Mesendoderm (in vitro differentiated cells): ENCODE measurements at places on chromosomes 1 and 21.

- no peak overlapping the region for H3K4me3 ChIP-seq
- no peak overlapping the region for H3K27ac ChIP-seq
- DNase-seq: no peak
- peaks cover 10% of the 10 kb centered on the region for H3K4me1 ChIP-seq
- H3K27me3 ChIP-seq: no peaks in the 10 kb centered on the region
Measured at GRCh38 chr21:38322311-38322950, 65.6 kb downstream of the KCNJ15 start.

- H3K27me3 ChIP-seq: no peaks in the 10 kb centered on the region
- no peak overlapping the region for H3K27ac ChIP-seq
- no peak for DNase-seq
- peaks cover 2% of the 10 kb centered on the region for H3K36me3 ChIP-seq
Measured at GRCh38 chr1:112605633-112606327, 13.2 kb downstream of the ST7L start.

DNA sequence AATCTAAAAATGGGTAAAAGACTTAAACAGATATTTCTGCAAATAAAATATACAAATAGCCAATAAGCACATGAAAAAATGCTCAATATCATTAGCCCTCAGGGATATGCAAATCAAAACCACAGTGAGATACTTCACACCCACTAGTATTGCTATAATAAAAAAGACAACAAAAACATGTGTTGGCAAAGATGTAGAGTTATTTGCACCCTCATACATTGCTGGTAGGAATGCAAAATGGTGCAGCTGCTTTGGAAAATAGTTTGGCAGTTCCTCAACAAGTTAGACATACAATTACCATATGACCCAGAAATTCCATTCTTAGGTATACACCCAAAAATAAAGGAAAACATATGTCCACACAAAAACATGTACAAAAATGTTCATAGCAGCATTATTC, 30.2 kb downstream of the ZZZ3 start:
- H3K27ac ChIP-seq: no peak overlapping the region
- no peaks in the 10 kb centered on the region for H3K36me3 ChIP-seq
- H3K4me1 ChIP-seq: no peaks in the 10 kb centered on the region
- H3K4me3 ChIP-seq: no peak overlapping the region

DNA sequence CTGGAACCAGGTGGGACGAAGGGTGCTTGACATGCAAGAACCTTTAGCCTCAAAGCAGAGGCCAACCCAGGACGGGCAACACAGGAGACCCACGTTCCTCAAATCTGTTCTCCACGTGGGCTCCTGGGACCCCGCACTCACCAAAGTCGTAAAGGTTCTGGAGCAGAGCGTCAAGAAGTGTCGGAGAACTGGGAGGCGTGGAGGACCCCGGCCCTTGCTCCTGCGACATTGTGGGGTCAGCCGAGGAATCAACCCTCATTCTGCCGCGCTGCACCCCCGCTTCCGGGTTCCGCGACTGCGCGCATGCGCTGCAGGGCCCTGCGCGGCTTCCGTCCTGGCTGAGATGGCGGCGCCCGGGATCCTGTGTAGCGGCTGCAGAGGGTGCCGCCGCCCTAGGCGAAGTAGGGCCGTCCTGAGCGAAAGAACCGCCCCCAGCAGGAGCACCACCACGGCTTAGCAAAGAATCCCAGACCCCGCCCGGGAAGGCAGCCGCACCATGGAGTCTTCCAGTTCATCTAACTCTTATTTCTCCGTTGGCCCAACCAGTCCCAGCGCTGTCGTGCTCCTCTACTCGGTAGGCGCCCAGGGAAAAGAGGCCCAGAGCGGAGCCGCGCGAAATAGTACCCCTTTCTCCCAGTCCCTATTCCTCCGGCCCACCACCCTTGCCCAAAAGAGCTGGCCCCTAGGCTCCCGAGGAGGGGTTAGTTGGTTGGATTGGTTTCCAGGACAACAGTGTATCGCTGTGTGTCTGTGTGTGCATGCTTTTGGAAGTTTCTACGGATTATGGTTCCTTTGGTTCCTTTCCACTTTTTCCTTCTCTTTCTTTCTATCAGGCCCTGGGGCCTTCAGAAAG, at the start of gene GNPAT:
Gene GNPAT, plus strand, starts transcription at position 330 of the 853 bp plus-strand sequence. Its CDS starts 167 bp downstream, at position 497.
- no peaks in the 10 kb centered on the region for H3K27me3 ChIP-seq
- DNase-seq: peak; percentile 90
- peak within 1 kb of the TSS; percentile 97 for H3K4me3 ChIP-seq
- H3K36me3 ChIP-seq: peaks cover 4% of the 10 kb centered on the region
- H3K27ac ChIP-seq: peak within 1 kb of the TSS; percentile 46

DNA sequence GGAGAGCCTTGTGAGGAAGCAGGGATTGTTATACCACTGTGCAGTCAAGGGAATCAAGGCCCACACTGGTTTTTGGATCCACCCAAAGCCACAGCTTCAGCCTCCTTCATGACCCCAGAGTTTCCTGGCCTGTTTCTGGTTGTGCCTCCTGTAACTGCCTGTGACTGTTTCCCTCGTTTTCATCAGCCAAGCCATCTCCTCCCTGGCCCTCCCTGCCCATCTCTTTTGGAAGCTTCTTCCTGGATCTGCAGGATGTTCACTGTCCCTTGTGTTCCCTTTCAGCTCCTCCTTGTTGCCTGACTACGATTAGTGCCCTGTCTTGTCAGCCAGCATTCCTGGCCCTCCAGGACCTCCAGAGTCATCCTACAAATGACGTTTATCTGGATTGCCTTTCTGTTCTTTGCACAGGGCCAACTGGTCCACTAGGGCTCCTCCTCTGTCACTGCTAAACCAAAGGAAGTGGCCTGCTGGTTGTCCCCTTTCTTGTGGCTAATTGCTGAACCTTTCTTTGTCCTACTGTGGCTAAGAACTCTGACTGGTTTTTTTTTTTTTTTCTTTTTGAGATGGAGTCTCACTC, 17.9 kb downstream of the SFT2D2 start:
- H3K4me1 ChIP-seq: no peaks in the 10 kb centered on the region
- H3K36me3 ChIP-seq: peaks cover 12% of the 10 kb centered on the region
- H3K27me3 ChIP-seq: no peaks in the 10 kb centered on the region
- peak; percentile 40 for DNase-seq
- no peak overlapping the region for H3K4me3 ChIP-seq
- H3K27ac ChIP-seq: no peak overlapping the region

- H3K27me3 ChIP-seq: no peaks in the 10 kb centered on the region
- no peak overlapping the region for H3K27ac ChIP-seq
- no peak for DNase-seq
- H3K4me3 ChIP-seq: no peak overlapping the region
- no peaks in the 10 kb centered on the region for H3K36me3 ChIP-seq
- H3K4me1 ChIP-seq: no peaks in the 10 kb centered on the region
Measured at GRCh38 chr1:174580801-174581200, 133.0 kb downstream of the GPR52 start.

DNA sequence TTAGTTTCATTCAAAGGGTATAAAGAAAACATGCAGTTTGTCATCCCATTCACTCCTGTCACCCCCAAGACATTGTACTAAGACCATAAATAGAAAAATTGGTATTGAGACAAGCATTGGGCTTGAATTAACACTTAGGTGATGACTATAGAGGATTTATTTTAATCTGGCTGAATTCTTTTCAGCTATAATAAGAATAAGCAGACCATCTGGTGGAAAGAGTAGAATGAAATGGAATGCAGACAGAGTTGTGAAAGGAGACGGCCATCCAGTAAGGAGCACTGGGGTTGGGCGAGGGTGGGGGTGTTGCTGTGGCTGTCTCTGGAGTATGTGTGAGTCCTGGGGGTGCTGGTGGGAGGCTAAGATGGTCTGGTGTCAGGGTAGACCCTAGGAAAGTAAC, 125.0 kb upstream of the IVNS1ABP start:
- no peaks in the 10 kb centered on the region for H3K36me3 ChIP-seq
- DNase-seq: no peak

GRCh38 chr1:207333009-207333600, 11.6 kb downstream of the CD55 start:
- H3K27ac ChIP-seq: no peak overlapping the region
- DNase-seq: no peak
- H3K4me3 ChIP-seq: no peak overlapping the region
- H3K4me1 ChIP-seq: no peaks in the 10 kb centered on the region
